ENCODE measurements at places on chromosomes 7 and 10.

DNA sequence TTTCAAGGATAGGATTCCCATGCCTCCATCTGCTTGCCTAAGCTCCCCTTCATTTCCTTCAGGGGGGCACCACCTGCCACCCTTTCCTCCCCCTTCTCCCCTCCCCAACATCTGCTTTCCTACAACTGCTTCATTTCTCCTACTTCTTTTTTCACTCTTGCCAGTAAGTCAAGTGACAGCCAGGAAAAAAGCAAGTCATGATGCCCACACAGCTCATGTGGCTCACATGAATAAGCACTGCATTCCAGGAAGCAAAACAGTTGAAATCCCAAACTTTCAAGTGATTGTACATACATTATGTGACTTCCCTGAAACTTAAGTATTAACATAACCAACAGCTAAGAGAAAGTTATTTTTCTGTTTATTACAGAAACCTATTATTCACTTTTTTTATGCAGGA is 78.6 kb downstream of the TNS3 start:
- no peak for DNase-seq

DNA sequence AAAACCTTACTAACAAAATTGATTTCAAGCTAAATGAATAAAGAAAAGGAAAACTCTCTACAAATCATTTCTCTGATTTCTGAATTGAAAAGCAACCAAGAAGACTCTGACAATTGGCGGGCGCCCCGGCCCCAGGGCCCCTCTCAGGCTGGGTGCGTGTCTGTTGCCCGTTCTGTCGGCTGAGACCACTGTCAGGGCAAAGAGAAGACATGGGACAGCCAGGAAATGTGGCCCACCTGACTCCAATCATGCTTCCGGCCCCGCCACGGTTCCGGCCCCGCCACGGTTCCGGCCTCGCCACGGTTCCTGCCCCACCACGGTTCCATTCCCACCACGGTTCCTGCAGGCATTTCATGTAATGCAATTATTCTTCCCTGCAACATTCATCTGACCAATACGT is 115.9 kb downstream of the PTPRN2 start:
- no peak for DNase-seq

DNA sequence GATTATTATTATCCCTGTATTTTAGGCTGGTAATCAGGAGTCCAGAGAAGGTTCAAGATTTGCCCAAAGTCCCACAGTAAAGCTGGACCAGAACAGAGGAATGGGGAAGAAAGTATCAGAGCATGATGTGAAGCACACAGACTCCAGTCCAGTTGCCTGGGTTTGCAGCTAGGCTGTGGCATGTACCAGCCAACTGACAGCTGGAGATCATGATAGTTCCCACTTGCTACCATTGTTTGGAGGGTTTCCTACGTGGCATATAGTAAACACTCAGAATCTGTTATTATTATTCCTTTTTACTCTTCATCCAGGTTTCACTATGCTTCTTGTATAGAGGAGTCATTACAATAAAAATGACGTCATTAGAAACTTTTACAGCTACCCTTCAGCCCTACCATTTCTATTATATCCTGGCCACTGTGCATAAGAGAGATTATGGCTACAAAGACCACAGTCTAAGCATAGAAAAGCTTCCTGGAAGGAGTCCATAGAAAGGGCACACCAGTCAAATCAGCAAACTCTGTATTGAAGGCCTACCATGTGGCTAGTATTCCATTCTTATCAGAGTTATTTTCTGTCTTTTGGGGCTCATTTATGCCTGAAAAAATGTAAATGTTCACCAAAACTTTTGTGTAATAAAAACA is 66.6 kb downstream of the MTPN start:
- DNase-seq, result no peak

DNA sequence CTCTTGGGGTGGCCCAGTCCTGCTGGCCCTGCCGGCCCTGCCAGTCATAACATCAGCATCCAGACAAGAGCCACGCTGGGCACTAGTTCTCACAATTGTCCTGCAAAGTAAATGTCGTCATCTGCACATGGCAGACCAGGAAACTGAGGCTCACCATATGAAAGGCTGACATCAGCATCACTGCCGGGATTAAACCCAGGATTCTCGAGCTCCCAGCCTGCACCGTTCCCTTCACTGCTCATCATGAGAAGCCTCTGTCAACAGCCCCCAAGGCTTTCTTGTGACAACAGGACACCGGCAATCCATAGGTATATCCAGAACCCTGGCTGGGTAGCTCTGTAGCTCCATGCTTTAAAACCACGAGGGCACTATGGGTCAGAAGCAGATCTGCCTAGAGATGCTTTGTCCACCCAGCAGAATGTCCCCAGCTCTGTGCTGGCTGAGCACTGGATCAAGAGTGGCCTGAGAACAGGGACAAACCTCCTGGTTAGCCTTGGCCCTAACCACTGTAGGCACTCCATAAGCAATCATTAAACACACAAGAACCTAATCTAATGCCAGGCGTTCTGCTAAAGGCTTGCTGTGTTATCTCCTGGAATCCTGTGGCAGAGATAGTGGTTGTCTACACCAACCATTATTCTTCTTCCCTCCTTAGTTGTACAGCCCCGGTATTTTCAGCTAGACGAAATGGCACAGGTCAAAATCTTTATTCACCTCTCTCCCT is 41.2 kb upstream of the C10orf71 start:
- no peak for DNase-seq

DNA sequence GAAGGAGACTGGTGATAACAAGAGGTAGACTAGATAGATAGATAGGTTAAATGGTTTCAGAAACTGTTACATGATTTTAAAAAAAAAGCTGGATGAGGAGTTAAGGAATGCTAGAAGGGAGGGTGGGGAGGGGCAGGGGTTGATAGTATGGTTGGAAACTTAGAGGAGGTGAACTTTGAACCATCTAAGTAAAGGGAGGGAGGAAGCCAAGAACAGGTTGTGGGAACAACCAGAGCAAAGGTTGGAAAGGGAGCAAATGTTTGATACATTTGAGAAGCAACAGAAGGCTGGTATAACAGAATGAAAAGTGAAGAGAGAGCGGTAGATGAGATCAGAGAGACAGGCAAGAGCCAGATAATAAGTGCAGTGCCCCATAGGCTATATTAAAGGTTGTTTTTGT is 224.8 kb downstream of the FOXP2 start:
- no peak for DNase-seq

GRCh38 chr10:4758256-4758655 is 67.8 kb upstream of the AKR1E2 start:
- DNase-seq, result no peak

DNA sequence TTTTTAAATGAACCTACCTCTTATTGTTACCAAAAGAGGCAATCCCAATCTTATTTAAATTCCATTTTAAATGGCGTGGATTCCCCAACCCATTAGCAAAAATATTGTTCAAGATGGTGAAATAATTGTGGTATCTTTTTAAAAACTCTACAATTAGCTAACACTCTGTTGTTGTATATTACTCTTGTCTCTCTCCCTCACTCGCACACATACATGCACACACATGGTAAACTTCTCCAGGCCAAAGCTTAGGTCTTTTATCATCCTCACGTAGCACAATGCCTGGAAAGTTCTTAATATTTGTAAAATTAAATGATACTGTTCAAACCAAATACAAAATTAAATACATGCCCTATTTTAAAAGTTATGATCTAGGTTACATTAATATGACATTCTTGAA is 169.2 kb upstream of the WNT16 start:
- DNase-seq, result no peak

- no peak for DNase-seq
These were observed 78.8 kb upstream of the PRSS1 start for GRCh38 chr7:142670511-142670910.

DNA sequence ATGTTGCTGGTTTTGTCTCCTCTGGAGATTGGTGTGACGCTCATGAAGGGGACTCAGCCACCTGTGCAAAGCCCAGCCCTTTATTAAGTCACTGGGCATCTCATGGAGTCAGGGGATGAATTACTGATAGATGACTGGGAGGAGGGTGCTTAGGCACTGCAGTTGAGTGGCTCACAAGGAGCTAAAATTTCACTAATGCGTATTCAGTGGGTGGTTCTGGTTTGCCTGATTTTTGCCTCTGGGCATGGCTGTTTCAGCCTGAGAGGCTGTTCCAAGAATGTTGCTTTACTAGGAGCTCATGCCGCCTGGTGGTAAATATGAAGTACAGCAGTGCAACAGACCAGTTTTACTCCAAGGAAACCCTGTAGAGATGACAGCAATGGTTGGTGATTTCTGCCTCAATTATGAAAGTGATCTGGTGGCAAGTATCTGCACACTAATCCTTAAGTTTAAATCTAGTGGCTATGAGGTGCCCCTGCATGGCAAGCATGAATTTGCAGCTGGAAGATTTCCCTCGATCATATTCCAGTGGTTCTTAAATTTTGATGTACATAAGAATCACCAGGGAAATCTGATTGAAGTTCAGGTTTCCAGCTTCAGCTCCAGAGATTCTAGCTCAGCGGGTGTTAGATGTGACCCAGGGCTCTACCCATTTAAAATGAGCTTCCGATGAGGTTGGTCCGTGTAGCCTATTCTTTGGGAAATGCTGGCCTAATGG is 19.9 kb downstream of the ACTA2 start:
- no peak for DNase-seq

DNA sequence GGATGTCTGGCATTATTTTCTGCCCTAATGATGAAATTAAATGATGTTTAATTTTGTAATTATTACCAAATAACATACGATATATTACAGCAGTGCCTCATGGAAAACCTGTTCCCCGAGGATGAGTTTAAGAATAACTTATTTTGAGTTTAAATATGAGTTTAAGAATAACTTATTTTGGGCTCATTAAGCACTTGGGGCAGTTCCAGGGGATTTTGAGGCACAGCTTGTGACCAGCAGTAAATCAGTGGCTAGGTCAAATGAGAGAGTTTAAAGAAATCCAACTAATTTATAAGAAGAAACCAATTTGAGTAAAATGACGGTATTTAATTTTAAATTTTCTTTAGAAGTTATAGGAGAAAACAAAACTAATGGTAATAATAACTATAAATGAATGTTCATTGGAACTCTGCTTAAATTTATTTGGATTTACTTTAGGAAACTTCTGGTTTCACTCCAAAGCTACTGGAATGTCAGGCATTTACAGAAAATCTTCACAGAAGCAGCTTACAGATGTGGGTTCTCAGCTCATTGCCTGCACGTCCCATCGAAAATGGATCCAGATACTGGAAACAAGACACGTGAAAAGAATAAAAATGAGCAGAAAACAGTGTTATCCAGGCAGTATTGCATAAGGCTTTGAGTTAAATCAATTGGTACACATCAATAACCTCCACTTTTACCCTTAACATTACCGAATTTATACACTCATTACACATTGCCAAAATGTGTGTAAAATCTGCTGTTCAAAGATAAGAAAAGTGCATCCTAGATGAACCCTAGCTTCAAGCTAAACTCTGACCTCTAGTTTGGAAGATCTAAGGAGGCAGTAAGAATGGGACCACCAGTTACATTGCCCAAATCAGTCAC is 784.5 kb upstream of the IGFBP3 start:
- no peak for DNase-seq

DNA sequence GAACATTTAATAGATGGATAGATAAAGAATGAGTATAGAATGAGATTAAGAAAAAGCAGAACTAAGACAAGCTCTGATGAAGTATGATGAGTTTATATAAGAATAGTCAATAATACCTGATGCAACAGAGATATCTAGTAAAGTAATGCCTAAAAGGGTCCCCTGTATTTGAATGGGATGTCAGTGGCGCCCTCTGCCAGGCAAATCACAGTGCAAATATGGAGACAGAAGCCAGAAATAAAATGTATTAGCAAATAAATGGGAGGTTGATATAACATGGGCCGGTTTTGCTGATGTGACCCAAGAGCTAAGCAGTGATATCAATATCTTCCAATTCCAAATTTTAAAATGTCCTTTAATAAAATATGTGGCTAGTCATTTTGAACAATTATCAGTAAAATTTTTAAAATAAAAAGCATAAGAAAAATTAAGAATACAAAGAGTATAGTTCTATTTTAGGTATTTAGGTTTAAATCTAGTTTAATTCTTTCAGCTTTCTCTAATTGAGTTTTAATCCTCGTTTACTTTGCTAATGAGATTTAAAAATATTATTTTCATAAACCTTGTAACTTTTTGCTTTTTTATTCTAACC is 62.6 kb downstream of the ADK start:
- DNase-seq, result no peak

GRCh38 chr7:26157520-26158105 is 5.6 kb downstream of the NFE2L3 start:
- DNase-seq, result no peak

DNA sequence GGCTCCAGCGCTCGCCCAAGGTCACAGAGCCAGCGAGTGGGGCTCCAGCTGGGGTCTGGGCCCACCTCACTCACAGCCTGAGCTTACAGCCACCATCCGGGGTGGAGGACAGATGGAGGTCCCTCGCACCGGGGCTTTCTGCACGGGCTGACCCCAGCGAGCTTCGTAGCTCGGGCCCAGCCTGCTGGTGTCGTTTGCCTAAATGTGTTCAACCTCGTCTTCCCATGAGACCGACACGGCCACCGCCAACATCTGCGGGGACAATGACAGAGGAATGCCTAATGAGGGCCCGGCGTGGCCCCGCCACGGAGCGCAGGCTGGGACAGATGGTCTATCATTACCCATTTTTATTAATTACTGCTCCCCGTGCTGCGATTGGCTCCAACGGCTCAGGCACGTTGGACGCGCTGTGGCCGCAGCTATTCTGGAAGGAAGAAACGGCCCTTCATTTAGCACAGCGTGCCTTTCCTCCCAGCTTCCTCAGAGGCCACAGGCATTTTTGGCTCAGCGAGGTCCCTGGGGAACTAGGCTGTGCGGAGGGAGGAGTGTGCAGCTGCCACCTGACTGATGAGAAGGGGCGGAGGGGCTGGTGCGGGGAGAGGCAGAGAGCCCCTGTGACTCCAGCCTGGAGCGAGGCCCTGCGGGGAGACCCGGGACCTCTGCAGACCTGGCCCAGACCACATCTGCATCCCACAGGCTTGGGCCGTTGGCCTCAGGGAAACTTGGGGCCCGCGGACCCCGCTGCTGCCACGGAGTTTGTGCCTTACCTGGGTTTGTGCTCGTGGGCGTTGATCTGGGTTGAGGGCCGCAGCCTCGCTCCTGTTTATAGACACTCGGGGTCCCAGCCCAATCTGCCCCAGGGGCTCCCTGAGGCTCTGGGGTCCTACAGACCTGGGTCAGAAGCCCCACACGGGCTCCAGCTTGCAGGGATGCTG is 22.9 kb upstream of the ELFN1 start:
- no peak for DNase-seq

- DNase-seq, result no peak
These were observed 30.6 kb downstream of the PALD1 start for GRCh38 chr10:70508912-70509756.

GRCh38 chr10:112497347-112497950 is 50.4 kb downstream of the VTI1A start:
- DNase-seq, result no peak

DNA sequence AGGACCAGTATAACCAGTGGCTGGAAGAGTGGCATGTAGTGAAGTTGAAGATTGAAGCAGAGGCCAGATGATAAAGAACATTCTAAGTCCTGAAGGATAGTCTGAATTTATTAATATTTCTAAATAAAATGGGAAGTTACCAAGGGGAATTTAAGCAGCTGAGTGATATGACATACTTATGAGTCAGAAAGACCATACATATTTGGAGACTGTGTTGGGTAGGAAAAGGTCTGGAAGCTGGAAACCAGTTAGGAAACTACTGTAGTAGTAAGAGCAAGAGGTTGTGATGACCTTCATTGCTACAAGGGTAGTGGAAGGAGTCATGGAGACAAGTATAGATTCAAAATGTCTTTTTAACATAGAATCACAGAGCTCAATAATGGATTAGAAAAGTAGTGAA is 752.3 kb downstream of the SUGCT start:
- DNase-seq, result no peak
